GM12891 (cell line): ENCODE measurements at places on chromosomes 7 and 10.

GRCh38 chr10:80579849-80580637, 42.3 kb downstream of the SH2D4B start:
- no peak for DNase-seq

GRCh38 chr7:138238734-138239659, 162.7 kb downstream of the AKR1D1 start:
- no peak for DNase-seq

GRCh38 chr10:66940965-66941364, 15.1 kb downstream of the LRRTM3 start:
- DNase-seq: no peak

GRCh38 chr10:122310311-122311050, 39.4 kb downstream of the BTBD16 start:
- no peak for DNase-seq

GRCh38 chr7:99679400-99680191, at the start of gene CYP3A5:
Gene CYP3A5 (minus strand): TSS chr7:99679996. CDS start chr7:99679896, 100 bp downstream.
- no peak for DNase-seq

DNA sequence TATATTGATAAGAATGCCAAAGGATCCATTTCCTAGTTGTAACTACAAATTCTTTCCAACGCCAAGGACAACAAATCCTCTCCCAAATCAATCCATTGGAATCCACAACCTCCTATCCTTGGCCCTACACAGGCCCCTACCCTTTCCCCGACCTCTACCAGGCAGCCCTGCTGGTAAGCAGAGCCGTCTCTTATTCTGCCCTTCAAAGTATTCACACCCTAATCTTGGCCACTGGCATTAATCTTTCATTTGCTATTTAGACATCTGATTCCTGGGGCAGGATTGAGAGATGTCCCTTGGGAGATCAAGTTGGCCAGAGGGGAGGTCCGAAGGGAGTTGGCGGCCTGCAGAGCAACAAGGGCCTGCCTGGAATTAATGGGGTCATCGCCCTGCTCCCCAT, 161.4 kb downstream of the PLXNA4 start:
- DNase-seq: no peak

DNA sequence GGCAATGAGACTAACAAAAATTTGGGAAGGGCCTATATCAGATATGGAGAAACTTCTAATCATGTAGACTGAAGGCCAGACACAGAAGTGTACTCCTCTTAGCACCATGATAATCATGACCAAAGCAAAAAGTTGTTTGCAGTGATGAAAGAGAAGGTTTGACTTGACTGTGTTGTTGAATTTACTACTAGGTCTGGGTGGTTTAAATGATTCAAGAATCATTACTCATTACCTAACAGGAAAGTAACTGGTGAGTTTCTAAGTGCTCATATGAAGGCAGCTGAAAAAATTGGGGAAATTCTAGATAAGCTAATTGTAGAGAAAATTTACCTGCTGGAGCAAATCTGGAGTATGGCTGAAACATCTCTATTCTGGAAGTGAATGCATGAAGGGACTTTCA, 451.5 kb upstream of the SORCS1 start:
- no peak for DNase-seq

DNA sequence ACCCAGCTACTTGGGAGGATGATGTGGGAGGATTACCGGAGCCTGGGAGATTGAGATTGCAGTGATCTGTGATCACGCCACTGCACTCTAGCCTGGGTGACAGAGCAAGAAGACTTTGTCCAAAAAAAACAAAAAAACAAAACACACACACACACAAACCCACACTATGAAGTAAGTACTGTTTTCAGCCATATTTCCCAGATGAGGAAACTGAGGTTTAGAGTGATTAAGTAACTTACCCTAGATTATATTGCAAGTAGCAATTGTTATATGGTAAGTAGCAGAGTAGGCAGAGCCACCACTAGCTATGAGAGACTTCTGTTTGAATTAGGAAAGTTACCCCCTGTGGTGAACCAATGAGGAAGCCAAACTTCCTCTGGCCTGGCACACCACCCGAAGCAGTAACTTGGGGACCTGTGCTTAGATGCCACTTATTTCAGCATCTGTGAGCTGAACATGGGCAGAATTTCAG, 61.9 kb downstream of the MCU start:
- DNase-seq: no peak

DNA sequence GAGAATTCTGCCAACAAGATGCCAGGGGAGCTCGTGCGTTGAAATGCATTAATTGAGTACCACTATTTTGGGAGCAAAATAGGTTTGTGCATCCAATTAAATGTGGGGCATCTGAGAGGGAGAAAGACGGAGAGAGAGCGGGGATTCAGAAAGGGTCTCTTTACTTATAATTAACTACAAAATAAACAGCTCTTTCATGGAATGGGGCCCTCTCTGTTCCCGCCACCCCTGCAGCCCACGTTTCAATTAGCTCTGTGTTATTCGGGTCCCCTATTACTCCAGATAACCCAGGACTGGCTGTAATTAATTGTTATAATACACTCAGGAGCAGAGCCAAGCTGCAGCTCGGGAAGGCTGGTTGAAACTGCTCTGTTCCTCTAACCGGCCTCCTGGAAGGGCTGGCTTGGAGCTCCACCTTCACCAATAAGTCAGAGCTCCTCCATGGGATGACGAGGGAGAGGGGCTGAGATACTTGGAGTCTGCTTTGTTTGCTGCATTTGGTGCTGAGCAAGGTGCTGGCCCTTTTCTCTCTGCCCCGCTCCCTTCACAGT, 67.8 kb downstream of the CARD11 start:
- DNase-seq: no peak

GRCh38 chr10:113091920-113092319, 141.9 kb downstream of the TCF7L2 start:
- DNase-seq: no peak

GRCh38 chr7:115319541-115319940, 397.6 kb downstream of the MDFIC start:
- no peak for DNase-seq

DNA sequence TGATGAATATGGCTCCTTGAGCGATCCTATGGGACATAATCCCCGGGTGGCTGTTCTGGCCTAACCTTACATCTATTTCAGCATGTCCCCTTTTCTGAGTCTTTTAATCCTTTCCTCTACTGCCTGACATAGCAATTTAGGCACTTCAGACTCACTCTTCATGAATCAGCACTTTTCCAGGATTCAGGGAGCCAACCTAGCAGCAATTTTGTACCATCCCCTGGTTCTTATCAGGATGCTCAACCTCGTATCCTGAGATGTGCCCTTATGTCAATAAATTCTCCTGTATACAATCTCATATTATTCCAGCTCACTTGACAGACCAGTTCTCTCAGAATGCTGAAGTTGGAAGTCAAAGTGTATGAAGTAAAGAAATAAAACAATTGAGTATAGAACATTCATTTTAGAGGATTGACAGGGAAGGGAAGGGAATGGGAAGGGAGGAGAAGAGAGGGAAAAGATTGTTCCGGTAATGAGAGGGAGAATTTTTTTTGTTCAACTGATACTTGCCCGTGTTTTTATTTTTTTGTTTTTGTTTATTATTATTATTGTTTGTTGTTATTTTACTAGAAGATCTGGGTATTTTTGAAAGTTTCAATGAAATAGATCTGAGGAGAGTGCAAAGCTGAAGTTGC, 8.2 kb upstream of the ZC3HAV1 start:
- no peak for DNase-seq

DNA sequence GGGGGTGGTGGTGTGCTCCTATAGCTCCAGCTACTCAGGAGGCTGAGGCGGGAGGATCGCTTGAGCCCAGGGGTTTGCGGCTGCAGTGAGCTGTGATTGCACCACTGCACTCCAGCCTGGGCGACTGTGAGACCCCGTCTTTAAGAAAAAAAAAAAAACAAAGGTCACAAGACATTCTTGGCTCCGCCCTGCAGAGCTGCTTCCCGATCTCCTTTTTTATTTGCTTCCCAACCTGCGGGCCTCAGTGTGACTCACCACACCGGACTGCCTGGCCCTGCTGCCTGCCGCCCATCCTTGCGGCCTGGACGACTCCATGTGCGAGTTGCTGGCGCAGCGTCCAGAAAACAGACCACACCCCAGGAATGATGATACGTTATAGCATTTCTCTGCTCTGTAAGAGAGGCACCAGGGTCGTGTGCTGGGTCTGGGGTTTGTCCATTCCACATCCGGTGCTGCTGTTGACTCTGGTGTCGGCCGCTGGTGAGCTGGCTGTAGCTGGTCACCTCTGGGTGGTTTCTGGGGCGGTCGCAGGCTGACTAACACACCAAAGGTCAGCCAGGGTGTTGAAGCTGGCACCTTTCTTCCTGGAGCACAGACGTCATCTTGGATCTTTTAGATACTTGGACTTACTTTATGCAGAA, 123.6 kb downstream of the TCF7L2 start:
- DNase-seq: no peak

GRCh38 chr10:30639946-30640786, 10.6 kb upstream of the LYZL2 start:
- DNase-seq: no peak

DNA sequence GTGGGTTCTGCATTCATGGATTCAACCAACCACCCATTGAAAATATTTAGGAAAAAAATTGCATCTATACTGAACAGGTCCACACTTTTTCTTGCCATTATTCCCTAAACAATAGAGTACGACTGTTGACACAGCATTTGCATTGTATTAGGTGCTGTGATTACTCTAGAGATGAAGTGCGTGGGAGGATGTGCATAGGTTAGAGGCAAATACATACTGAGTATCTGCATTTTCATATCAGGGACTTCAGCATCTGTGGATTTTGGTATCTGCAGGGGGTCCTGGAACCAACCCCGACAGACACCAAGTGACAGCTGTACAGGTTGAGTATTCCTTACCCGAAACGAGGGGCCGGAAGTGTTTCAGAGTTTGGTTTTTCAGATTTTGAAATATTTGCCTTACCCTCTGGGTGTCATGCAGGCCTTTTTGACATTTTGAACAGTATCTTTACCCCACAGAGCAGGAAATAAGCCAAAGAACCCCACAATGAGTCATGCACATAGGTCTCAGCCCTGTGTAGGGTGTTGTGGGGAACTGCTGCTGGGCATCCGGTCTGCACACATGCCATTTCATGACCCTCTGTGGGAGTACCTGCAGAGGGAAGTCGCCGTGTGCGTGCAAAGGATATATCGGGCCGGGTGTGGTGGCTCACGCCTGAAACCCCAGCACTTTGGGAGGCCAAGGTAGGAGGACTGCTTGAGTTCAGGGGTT, 14.5 kb downstream of the NUDT5 start:
- no peak for DNase-seq

GRCh38 chr7:90705391-90706071, 109.4 kb downstream of the CDK14 start:
- DNase-seq: no peak

- DNase-seq: no peak
Observed at GRCh38 chr10:4725917-4726606, 99.9 kb upstream of the AKR1E2 start.

DNA sequence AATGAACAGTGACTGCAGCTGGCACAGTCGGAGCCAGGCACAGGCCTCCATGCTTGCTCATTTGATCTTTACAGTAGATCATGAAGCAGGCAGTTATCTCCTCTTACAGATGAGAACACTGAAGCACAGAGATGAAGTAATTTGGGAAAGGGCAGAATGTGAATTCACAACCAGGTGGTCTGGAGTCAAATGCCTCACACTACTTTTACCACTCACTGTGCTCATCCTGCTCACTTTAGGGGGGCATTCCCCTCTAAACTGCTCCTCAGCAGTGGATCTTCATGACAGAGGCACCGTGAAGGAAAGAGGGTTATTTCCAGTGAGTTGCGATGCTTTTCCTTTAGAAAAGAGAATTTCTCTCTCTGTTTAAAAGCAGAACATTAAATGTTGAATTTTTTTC, 15.1 kb downstream of the SNX10 start:
- no peak for DNase-seq

GRCh38 chr7:374706-375311, 84.8 kb downstream of the FOXL3 start:
- no peak for DNase-seq

- no peak for DNase-seq
Observed at GRCh38 chr7:2959828-2960599, 83.7 kb downstream of the CARD11 start.

DNA sequence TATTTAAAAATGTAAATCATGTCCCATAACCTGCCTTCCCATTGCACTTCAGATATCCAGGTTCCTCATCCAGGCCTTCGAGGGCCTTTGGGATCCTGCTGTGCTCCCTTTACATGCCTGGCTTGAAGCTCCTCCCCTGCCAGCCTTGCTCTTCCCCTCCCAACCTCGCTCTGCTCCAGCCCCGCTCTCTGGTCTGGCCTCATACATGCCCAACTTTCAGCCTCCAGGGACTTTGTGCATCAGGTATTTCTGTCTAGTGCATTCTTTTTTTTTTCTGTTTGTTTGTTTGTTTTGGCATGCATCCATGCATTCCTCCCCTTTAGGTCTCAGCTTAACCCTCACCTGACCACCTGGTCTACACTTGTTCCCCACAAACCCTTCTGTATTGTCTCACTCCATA, 160.3 kb downstream of the SNX10 start:
- DNase-seq: no peak

GRCh38 chr7:81013083-81013817, 94.4 kb upstream of the SEMA3C start:
- DNase-seq: no peak

DNA sequence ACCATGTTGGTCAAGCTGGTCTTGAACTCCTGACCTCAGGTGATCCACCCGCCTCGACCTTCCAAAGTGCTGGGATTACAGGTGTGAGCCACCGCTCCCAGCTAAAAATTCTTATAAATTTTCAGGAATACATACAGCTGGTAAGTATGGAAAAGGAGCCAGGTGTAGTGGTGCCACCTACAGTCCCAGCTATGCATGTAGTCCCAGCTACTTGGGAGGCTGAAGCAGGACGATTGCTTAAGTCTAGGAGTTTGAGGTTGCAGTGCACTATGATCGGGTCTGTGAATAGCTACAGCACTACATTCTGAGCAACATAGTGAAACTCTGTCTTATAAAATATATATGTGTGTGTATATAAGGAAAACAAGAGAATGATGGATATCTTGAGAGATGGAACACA, 19.0 kb downstream of the LDB1 start:
- DNase-seq: no peak

GRCh38 chr7:131409129-131409766, 81.6 kb downstream of the MKLN1 start:
- no peak for DNase-seq

DNA sequence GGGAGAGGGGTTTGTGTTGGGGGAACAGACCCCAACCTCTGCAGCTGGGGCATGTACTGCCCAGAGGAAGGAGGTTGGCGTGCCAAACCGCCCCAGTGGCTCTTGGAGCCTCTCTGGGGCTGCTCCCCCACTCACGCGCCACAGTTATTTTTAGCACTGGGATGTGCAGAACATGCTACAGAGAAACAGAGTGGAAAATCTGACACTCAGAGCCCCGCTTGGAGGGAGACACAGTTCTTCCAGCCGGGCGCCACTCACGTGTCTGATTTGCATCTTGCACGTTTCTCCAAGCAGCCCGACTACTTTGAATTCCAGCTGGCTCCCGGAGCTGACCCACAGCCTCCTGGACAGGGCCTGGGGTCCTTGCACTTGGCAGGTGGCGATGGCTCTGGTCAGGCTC, 182.0 kb downstream of the RPS24 start:
- no peak for DNase-seq

- no peak for DNase-seq
Observed at GRCh38 chr7:156954941-156955340, 5.4 kb downstream of the NOM1 start.

GRCh38 chr10:117597216-117597615, 54.7 kb downstream of the EMX2 start:
- no peak for DNase-seq

- DNase-seq: no peak
Observed at GRCh38 chr7:106061301-106061979, 50.7 kb downstream of the SYPL1 start.

- no peak for DNase-seq
Observed at GRCh38 chr7:131010717-131011431, 276.9 kb upstream of the KLF14 start.
